Activated CD4-positive, alpha-beta T cell treated with anti-CD3 and anti-CD28 coated beads for 36 hours (primary cell): ENCODE measurements at places on chromosomes 5 and 9. TPM values are rescaled to one million over a fixed set of nuclear protein-coding genes. Genes with fewer than 3 reads are reported as not detected.
A peak's percentile ranks its signal among the peaks of the same experiment; 100 is the strongest.

GRCh38 chr5:150633429-150633828 lies 7.0 kb upstream of the SYNPO start:
- DNase-seq = no peak

GRCh38 chr9:3509926-3510325 lies 15.9 kb downstream of the RFX3 start:
- no peak for DNase-seq

GRCh38 chr5:1641560-1642166 lies 117.9 kb upstream of the LPCAT1 start:
- DNase-seq = peak; percentile 90

- peak; percentile 59 for DNase-seq
Observed at GRCh38 chr5:141681695-141682641, at the start of gene ARAP3. TSS of gene ARAP3 (minus strand) at chr5:141682230. CDS start at chr5:141680486, 1,744 bp downstream.

DNA sequence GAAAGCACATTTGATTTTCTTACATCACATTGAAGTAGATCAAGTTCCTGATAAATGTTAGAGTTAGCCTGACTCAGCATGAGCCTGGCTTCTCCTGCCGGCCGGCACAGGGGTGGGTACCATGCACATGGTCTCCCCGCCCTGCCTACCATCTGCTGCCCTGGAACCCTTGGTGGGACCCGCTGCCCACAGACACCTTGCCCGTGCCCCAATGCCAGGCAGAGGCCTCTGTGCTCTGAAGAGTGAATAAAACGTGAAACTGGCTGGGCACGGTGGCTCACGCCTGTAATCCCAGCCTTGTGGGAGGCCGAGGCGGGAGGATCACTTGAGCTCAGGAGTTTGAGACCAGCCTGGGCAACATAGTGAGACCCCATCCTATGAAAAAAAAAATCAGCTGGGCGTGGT lies 17.3 kb downstream of the EXD3 start:
- DNase-seq = no peak

DNA sequence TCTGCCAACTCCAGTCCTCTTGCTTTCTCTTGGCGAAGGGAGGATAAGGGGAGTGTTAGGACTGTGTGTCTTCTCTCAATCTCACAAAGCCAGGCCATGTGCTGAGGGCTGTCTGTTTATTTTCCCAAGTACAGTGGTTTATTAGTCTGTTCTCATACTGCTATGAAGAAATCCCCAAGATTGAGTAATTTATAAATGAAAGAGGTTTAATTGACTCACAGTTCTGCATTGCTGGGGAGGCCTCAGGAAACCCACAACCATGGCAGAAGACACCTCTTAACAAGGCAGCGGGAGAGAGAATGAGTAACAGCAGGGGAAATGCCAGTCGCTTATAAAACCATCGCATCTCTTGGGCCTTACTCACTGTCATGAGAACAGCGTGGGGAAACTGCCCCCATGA lies 36.2 kb upstream of the CKS2 start:
- peak; percentile 63 for DNase-seq

GRCh38 chr5:101045689-101046088 lies 142.6 kb upstream of the ST8SIA4 start:
- no peak for DNase-seq

DNA sequence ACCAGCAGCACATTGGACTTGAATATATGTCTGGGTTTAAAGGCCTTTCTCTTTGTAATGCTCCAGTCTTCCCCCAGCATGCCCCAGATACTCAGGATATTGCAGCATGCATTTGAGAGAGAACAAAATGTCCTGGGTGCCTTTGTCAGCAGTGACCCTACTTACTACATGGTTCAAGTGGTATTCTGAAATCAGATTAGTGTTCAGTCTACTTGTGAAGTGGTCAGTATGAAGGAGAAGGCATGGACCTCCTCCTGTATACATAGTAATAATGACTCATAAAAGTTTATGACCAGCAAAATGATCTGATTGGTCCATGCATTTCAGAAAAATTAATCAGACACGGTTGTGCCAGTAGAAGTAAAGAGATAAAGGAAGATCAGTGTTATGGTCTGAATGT lies 25.4 kb downstream of the GPR21 start:
- DNase-seq = no peak

DNA sequence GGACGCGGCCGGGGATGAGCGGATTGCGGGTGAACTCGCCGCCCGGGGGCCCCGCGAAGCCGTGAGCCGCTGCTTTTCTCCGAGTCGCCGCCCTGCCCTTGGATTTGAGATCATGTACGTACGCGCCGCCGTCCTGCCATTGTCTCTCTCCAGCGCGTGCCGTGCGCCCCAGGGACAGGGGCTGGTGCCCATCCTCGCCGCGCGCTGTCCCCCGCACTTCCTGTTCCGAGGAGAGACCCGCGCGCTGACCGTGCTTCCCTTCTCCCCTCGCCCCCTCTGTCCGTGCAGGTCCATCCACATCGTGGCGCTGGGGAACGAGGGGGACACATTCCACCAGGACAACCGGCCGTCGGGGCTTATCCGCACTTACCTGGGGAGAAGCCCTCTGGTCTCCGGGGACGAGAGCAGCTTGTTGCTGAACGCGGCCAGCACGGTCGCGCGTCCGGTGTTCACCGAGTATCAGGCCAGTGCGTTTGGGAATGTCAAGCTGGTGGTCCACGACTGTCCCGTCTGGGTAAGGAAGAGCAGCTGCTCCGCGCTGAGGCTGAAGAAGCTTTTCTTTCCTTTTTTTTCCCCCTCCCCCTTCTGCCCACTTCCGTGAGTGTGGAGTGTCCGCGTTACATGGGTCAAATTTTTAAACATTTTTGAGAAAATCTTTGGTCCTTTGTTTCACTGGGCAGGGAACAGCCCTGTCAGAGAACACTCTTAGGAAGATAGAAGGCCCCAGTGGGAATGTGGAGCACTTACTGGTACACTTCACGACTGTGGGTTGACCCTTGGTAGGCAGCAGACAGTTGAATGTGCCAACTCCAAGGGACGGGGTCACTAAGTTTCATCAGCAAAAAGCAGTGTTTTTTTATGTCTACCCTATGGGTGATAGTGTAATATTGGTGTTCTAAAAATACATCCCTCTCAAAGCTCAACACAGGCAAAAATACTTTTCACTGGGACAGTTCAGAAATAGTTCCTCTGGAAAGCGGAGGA lies 727 bp downstream of the RHOBTB3 start:
- DNase-seq = no peak

GRCh38 chr5:18483451-18483850 lies 849.2 kb downstream of the TAF11L14 start:
- no peak for DNase-seq

CARD9 gene
- 0.98 TPM for total RNA-seq

N4BP3 gene
- 3.7 TPM for total RNA-seq
